Fibroblast of skin of right biceps (primary cell): ENCODE measurements at places on chromosomes 5 and 9.

- no peak for DNase-seq
Observed at GRCh38 chr9:82883436-82883835, 179.5 kb downstream of the RASEF start.

DNA sequence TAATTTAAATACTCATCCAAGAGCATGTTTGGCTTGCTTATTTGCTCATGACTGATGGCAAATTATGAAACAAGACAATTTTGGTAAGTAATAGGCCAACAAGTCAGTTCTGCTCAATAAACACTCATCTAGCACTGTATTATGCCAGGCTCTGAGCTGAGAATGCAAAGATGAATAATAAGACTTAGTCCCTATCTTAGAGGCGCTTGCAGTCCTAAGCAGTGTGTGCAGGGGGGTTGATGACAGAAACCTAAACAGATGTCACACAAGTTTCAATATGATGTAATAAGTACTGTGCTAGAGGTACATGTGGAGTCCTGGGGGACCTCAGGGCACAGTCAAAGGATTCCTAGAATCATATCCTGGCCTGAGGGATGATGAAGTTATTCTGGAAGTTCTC lies 287.6 kb upstream of the ADRA1B start:
- no peak for DNase-seq

DNA sequence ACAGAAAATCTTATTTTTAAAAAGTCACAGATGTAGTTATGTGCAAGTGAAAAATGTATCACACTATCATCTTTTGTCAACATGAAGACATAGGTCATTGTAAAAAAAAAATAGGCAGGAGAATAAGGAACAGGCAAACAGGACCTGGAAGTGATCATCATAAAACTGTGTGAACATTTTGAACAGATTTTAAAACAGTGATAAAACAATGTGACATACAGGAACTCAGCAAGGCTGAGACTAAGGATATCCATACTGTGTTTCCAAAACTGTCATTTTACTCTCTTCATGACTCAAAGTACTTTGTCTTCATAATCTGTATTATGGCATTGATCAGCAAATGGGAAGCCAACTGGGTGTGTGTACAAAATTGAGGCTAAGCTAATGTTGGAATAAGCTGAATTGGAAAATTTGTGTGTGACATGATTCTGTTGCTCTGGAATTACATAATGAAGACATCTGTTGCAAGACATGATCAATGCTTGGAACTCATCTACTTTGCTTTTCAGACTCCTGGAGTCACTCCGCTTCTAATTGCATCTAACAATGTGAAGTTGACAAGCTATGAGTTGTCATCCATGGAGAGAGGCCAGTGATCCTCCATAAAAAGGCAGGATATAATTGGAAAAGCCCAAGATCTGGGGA lies 978.7 kb upstream of the NUDT12 start:
- DNase-seq = peak; percentile 3

DNA sequence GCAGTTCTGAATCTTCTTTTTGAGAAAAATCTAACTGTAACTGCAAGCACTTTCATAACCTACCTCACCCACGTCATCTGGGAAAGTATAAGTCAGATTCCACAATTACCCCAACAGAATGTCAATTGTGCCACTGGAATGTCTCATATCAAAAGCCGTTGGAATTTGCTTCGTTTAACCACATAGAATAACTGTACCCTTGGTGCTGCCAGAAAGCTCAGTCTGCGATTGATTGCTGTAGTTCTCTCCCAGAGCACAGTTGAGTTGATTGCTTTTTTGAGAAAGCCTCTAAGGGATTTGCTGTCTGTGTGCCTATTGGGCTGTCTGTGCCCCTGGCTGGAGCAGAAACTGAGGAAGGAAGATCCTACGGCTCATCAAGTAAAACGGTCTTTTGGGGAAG lies 583.6 kb downstream of the TMEM38B start:
- peak; percentile 80 for DNase-seq

DNA sequence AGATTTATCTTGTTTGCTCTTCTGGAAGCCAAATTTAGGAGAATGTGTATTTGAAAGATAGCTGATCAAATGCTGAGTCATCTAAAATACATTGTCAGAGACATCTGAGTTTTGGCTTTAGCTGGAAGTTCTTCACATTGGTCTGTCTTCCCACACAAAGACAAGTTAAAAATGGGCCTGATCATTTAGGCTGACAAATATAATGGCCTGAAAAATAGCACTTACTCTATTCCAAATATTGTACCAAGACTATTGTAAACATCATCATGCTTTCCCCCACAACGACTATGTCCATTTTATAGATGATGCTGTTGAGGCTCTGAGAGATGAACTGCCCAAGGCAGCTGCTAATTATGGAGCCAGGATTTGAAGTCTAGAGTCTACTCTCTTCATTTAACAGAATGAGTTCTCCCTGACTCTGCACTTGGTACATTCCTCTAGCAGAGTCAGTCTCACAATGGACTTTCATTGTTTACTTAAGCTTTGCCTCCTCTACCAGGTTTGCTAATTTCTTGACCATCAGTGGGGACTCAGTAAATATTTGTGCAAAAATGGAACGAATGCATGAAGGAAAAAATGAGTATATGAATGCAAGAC lies 619.4 kb upstream of the KLF4 start:
- peak; percentile 79 for DNase-seq

DNA sequence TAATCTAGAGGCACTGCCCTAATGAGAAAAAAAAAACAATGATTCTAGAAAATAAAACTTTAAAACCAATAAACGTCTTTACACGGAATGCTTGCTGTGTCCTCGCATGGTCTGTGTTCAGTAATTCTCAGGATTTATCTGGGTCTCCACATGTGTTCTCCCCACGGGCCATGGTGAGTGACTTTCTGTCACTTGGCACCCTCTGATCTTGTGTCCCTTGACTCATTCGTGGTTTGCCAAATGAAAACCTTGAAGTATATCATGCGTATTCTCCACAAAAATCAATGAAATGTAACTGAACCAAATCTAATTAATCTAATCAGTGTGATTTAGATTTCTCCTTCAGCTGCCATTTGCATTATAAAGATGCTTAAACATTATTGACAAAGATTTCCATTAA lies 48.0 kb downstream of the UBE2QL1 start:
- DNase-seq = no peak

DNA sequence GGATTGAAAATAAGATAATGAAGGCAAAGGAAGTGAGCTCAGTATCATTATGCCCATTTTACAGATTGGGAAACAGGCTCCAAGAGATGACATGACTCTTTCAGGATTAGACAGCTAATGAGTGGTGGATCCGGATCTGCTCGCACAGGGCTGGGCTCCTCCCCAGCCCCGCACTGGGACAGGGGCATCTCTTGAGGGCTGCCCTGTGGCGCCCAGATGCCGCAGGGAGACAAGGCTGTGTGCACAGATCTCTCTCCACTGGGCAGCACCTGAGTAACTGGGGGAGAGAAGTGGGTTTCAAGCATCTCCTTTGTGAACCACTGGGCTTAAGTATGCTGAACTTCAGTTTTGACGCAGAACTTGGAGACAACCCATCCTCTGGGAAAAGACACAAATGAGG lies 43.9 kb downstream of the ADAMTS2 start:
- DNase-seq = no peak

DNA sequence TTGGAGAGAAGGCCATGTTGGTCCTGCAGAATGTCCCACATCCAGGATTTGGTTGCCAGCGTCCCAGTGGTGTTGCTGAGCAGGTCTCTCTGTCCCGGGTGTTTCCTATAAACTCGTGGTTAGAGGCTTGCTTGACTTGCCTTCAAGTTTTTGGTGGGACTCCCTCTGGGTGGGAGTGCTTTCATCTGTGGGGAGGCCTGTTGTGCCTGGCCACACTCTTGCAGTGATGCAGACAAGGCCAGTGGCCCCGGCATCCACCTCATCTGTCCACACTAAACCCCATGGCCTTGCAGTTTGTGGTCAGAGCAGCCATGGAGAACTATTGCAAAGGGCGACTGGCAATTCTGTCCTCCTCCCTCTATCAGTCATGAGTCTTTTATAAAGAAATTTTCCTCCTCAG lies 71.8 kb downstream of the PHF2 start:
- DNase-seq = no peak

- DNase-seq = peak; percentile 51
Observed at GRCh38 chr5:151298063-151298855, 5.3 kb downstream of the SLC36A3 start.

- DNase-seq = no peak
Observed at GRCh38 chr5:99349787-99350186, 421.0 kb upstream of the CHD1 start.

DNA sequence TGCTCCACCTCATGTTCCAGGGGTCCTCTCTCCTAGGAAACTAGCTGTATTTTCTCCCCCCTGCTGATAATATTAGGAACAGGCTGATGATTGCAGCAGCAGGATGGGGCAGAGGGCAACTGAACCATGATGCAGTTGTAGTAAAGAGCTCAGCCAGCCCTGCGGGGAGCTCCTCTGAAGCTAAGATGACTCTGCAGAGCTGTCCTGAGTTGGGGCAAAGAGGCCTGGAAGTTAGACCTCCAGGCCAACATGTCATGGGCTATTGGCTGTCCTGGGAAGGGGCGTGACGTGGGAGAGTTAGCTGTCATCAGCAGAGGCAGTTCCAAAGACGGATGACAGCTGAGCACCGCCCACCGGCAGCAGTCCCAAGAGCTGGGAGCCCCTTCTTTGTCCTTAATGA lies 6.6 kb upstream of the FBP1 start:
- no peak for DNase-seq
